ENCODE measurements at places on chromosomes 6 and 20.

DNA sequence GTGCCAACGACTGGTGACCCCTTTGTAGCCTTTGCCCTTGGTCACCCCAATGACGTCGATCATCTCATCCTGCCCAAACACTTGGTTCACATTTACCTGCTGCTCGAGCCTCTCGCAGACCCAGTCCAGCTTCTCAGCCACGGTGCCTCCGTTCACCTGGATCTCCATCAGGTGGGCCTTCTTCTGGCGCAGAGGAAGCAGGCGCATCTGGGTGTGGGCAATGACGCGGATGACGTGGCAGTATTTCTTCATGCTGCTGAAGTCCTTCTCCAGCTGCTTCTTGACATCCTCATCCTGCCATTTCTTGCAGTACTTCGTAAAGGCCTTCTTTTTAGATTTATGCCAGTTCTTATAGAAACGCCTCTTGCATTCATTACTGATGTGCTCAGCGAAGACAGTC, 46.9 kb upstream of the SEC63 start:
- no peak for DNase-seq

- no peak for DNase-seq
Measured at GRCh38 chr6:38142178-38142902, 322.8 kb downstream of the ZFAND3 start.

DNA sequence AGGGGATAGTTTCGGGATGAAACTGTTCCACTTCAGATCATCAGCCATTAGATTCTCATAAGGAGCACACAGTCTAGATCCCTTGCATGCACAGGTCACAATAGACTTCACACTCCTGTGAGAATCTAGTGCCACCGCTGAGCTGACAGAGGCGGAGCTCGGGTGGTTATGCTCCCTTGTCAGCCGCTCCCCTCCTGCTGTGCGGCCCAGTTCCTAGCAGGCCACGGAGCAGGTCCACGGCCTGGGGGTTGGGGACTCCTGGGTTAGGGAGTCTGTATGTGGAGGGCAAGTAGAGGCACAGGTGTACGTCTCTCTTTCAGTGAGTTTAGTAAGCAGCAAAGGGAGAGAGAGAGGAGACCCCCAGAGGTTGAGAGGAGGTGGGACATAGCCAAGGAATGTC, 30.5 kb upstream of the MDFI start:
- DNase-seq: no peak

- no peak for DNase-seq
Measured at GRCh38 chr20:24045621-24046318, 57.2 kb upstream of the GGTLC1 start.

DNA sequence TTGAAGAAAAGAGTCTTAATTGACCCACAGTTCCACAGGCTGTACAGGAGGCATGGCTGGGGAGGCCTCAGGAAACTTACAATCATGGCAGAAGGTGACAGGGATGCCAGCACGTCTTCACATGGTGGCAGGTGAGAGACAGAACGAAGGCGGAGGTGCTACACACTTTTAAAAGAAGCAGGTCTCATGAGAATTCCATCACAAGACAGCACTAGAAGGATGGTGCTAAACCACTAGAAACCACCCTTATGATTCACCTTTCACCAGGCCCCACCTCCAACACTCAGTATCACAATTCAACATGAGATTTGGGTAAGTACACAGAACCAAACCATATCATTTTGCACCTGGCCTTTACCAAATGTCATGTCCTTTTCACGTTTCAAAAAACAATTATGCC, 20.9 kb downstream of the TAGAP start:
- DNase-seq: no peak

- DNase-seq: no peak
Measured at GRCh38 chr6:53205778-53206177, 57.1 kb upstream of the GCM1 start.

DNA sequence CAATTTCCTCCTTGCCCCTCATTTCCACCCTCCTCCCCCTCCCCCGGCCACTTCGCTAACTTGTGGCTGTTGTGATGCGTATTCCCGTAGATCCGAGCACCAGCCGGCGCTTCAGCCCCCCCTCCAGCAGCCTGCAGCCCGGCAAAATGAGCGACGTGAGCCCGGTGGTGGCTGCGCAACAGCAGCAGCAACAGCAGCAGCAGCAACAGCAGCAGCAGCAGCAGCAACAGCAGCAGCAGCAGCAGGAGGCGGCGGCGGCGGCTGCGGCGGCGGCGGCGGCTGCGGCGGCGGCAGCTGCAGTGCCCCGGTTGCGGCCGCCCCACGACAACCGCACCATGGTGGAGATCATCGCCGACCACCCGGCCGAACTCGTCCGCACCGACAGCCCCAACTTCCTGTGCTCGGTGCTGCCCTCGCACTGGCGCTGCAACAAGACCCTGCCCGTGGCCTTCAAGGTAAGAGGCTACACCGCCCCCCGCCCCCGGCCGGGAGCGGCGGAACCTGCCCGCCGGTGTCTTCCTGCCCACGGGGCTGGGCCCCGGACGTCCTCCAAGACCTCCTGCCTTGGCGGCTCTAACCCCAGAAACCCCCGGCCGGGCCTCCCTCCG, 44.9 kb upstream of the SUPT3H start:
- no peak for DNase-seq

DNA sequence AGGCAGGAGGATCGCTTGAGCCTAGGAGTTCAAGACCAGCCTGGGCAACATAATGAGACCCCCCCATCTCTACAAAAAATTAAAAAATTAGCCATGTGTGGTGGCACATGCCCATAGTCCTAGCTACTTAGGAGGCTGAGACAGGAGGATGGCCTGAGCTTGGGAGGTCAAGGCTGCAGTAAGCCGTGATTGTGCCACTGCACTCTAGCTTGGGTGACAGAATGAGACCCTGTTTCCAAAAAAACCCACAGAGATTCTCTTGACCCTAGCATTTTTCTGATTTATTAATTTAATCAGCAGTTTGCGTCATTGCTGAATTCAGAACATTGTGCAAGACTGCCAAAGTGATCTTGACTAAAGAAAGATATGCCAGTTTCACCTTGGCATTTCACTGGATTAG, 36.8 kb downstream of the KDM1B start:
- DNase-seq: no peak

GRCh38 chr20:59661621-59662020, 57.3 kb downstream of the PHACTR3 start:
- no peak for DNase-seq

DNA sequence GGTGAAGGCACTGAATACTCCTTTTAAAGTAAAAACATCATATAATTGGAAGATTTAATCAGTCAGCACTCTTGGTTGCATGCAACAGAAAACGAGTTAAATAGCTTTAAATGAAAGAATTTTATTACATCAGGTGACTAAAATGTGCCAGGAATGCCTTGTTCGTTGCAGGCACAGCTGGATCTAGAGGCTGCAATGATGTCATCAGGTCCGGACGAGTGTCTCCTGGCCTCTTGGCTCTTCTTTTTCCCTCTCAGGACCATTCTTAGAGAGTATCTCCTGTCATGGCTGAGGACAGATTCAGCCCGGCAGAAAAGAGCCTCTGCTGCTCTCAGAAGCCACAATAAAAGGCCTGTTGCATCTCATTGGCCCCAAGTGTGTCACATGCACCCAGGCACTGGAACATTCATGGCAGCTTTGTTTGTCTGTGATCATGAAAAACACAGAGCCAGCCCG, 510.7 kb upstream of the SULF2 start:
- no peak for DNase-seq

DNA sequence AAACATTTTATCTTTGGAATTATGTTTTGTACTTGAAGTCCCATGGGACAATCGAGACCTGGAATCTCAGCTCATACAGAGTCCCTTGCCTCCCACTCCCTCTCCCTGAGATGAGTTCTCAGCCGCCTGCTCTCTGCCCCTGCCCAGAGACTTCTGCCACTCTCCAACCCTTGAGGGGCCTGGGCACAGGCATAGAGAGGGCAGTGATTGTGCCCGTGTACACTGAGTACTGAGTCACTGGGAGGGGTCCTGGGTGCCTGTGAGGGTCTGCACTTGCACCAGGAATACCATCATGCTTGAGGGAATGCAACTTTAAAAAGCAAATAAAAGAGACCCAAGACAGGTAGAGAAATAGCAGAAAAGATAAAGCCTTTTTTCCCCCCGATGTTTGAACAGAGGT, 453.8 kb upstream of the HS3ST5 start:
- no peak for DNase-seq

GRCh38 chr6:7439228-7439627, 49.6 kb downstream of the RIOK1 start:
- DNase-seq: no peak

DNA sequence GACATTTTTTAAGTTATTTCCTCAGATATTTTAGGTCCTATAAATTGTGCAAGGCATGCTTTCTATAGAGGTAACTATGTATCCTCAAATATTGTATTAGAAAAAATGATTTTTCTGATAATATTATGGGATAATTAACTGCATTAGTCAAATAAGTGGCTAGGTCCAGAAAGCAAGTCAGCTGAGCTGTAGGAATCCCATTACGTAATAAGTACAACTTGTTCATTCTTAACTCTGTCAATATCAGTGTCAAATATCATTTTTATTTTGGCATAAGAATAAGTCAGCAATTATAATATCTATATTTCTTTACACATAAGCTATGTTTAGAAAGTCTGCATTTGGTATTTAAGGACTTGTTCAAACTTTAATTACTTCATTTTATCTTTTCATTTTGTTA, 830.9 kb upstream of the GJE1 start:
- DNase-seq: no peak

DNA sequence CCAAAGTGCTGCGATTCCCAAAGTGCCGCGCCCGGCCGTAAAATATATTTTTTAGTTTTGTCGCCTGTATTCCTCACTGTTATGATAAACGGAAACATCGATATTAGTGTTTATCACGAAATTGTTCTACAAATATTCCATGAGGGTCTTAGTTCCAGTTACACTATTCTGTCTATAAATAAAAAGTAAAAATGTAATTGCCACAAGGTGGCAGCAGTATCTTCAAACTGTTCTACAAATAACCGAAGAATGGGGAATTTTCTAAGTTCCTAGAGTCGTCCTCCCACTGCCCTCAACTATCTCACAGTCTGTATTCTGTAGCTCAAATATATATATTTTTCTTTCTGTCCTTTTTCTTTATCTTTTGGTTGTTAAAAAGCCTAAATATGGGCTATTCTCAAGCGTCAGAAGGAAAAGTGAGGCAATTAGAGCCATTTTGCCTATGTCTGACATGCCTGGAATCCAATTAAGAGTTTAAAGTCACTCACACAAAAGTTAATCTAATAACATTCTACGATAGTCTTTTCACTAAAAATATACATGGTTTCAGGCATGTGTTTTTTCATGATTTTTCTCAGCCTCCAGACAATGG, 14.2 kb upstream of the FAM162B start:
- no peak for DNase-seq

- no peak for DNase-seq
Measured at GRCh38 chr20:12504779-12505178, 504.0 kb upstream of the SPTLC3 start.

DNA sequence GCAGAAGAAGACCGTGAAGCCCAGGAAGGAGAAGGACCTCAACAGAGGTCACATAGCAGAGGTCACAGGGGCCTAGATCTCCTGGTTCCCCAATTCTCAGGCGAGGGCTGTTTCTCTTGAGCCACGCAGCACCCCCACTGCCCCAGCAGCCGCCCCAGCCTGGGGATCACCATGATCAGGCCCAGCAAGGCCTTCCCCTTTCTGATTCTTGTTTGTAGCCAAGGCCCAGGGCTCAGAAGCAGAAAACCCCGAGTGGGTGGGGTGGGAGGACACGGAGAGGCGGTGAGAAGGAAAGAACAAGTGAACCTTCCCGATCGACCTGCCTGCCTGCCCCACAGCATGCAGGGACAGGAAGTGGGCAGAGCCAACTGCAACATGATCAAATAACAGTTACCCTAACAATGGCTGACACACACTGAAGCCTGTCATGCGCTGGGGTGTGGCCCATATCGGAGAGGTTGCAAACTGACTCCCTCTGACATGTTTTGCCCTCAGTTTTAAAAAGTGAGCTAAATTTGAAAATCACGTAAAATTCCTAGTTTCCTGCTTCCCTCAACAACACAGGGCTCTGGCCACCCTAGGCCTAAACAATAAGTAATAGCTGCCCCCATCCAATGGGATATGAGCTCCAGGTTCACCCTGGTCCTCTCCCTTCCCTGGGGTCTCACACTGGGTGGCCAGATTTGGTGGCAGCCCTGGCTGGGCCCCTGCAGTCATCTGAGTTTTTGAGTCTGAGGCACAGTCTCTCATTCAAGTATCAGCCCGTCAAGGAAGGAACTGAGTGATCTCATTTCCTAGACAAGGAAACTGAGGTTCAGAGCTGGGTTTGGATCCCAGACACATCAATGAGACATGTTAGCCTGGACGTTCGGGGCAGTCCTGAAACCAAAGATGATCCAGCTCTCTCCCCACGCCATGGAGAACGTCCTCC, 6.5 kb downstream of the PEDS1 start:
- peak; percentile 43 for DNase-seq

DNA sequence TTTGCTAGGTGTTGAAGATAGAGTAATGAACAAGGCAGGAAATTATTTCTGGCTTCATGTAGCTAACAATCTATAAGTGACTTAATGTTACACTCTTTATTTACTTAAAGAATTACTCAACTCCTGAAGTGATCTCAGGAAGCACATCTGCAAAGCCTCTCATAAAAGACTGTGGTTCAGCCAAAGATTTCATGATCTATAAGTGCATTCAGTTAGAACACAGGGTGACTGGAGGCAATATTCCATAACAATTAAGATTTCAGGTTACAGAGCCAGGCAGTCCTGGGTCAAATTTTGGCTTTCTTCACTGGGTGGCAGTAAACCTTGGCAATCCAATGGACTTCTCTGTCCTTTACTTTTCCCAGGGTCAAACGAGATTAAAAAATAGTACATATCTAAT, 204.0 kb downstream of the TPBG start:
- no peak for DNase-seq

DNA sequence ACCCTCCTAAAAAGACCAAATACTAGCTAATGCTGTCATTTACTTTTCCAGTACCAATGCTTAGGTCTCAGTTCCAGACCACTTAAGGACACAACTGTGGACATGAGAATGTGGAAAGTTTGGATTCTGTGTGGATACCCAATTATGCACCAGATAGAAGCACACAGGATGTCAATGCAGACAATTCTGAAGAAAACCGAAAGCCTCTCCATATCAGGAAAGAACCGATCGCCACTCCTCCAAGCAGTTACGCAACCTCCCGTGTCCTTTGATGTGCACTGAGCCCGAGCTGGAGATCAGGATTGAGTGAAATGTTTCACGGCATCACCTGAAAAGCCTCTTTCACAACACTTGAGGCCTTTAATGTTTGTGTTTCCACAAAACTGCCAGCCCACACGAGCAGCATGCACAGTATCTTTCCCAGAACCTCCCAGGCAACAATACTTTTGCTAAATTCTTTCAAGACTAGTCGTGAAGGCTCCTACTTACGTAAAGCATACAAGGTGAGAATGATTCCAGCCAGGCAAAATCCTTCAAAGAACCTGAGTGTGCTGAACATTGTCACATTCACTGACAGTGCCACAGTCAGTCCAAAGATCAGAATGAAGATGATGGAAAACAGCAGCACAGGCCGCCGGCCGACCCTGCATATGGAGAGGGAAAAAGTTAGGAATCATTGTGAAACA, 47.0 kb downstream of the SLC22A23 start:
- DNase-seq: no peak

All from stimulated activated CD8-positive, alpha-beta memory T cell treated with anti-CD3 and anti-CD28 coated beads, Interleukin-2, amount 100 ng/mL, for 1 hour (primary cell).